Activated naive CD4-positive, alpha-beta T cell treated with anti-CD3 and anti-CD28 coated beads, Interleukin-2, amount 50 U/mL, for 72 hours (primary cell): ENCODE measurements at places on chromosomes 7 and 10.

DNA sequence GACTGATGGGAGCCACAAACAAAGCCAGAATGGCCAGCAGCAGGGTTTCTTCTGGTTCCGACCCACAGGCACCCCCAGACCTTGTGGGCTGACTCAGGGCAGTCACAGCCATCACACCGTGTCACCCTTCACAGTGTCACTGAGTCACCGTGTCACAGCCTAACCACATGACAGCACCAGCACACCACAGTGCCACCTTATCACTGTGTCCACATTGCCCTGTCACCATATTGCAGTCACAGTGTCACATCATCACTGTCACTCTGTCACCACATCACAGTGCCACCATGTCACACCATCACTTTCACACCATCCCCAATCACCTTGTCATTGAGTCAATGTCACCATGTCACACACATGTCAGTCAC is 77.0 kb downstream of the OAT start:
- no peak for DNase-seq

DNA sequence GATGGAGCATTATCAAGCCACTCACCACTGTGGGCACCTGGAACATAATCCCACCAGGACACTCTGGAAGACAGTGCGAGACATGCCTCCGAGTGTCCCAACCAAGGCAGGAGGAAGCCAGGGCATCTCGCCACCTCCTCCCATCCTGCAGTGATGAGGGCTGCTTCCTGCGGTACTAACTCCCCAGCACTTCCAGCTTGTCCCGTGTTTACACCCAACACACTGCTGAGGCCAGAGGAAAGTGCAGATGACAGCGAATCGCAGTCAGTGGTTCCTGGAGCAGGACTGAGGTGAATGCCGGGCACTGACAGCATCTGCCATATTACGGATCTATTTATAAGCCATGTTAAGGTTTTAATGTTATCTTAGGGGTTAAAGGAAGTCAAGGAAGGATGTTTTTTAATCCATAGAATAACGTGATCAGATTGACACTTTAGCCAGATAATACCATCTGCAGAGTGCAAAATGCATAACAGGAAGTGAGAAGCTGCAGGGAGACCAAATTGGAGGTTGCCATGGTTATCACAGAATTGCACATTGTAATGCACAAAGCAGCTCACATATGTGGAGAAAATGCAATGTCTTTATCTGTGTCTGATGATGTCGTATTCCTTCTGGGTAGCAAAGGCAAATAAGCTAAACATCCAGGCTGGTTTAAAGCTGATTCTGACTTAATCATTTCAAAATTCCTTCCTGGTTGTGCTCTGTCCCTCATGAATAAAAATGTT is 314.1 kb upstream of the C7orf33 start:
- DNase-seq: no peak

GRCh38 chr10:36675458-36675880 is 449.9 kb upstream of the ANKRD30A start:
- no peak for DNase-seq

GRCh38 chr7:96527133-96527827 is 182.4 kb downstream of the SEM1 start:
- no peak for DNase-seq

GRCh38 chr10:91974960-91975359 is 51.4 kb downstream of the BTAF1 start:
- no peak for DNase-seq

DNA sequence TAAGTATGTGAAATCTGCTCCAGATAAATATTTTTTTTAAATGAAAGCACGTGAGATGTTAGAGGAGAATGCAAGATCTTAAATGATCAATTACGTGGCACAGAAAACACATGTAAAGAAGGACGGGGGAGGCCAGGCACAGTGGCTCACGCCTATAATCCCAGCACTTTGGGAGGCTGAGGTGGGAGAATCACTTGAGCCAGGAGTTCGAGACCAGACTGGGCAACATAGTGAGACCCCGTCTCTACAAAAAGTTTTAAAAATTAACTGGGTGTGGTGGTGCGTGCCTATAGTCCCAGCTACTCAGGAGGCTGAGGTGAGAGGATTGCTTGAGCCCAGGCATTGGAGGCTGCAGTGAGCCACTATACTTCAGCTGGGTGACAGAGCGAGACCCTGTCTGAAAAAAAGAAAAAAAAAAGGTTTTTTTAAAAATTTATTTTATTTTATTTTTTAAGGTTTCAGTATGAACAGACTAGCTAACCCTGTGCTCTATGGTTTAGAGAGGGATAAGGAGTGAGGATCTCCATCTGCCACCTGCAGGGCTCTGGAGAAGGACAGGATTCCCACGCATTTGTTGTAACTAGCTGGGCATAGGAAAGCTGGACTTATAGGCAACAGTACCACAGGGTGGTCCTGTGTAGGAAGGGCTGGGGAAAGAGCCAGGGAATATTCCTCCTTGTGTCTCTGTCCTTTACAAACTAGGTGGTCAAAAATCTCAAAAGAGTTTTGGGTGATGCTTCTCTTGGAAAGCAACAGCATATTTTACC is 113.2 kb downstream of the SPAG6 start:
- no peak for DNase-seq

DNA sequence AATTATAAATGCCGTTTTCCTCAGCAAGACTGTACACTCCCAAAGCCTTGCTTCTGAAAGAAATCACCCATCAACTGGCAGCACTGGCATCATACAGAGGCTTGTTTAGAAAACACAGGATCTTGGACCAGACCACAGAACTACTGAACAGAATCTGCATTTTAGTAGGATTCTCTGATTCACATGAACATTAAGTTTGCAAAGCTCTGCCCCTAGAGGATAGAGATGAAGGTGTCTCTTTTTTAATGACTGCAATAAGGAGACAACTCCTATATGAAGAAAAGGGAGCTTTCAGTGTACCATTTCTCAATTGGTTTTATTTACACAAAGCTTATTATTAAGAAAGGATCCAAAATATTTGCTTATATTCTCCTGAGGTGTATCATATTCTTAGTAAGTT is 172.7 kb downstream of the AGMO start:
- no peak for DNase-seq

DNA sequence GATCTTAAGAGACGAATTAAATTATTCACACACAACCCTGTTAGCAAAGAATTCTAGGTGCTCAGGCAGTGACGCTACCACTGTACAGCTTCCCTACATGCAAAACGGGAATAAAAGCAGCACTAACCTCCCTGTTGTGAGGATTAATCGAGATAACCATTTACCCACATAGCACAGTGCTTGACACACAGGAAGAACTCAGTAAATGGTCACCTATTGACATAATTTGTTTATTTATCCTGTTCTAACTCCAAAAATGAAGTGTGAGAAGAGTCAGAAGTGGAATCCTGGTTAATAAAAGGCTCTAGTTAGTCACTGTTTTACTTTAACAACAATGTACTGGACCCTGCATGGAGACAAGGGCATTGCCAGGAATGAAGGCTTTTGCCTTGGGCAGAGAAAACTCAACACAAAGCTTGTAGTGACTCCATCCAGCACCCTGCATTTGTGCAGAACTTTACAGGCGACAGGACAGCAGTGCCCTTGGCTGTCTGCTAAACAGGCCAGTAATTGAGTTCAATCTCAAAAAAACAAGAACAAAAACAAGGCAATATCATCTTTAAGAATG is 103.8 kb downstream of the SORBS1 start:
- DNase-seq: no peak

GRCh38 chr7:64908358-64908757 is 5.3 kb downstream of the ZNF273 start:
- DNase-seq: no peak

DNA sequence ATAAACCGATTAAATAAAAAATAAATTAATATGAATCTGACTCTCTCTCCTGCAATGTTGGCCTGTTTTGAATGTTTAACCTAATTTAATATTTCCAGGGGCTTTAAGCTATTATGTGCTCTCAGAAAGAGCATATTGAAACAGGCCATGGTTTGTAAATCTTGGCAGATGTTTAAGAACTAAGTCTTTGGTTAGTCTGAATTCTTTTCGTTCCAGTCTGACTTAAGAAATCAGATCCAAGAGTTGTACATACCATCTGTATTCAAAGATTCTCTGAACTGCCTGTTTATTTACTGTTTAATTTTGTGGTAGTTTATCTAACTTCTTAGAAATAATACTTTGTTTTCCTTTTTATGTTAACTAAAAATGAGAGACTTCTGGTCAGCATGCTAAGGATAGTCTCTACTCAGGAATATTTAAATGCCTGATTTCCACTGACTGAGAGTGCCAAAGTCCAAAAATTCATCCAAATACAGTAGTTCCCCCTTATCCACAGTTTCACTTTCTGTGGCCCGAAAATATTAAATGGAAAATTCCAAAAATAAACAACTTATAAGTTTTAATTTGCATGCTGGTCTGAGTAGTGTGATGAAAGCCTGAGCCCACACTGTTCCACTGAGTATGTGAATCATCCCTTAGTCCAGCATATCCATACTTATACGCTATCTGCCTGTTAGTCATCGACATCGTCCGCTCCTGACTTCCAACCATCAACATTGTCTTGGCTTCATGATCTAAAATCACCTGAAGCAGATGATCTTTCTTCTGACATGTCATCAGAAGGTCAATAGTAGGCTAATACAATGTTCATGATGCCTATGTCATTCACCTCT is 238.1 kb upstream of the CSTF2T start:
- no peak for DNase-seq

DNA sequence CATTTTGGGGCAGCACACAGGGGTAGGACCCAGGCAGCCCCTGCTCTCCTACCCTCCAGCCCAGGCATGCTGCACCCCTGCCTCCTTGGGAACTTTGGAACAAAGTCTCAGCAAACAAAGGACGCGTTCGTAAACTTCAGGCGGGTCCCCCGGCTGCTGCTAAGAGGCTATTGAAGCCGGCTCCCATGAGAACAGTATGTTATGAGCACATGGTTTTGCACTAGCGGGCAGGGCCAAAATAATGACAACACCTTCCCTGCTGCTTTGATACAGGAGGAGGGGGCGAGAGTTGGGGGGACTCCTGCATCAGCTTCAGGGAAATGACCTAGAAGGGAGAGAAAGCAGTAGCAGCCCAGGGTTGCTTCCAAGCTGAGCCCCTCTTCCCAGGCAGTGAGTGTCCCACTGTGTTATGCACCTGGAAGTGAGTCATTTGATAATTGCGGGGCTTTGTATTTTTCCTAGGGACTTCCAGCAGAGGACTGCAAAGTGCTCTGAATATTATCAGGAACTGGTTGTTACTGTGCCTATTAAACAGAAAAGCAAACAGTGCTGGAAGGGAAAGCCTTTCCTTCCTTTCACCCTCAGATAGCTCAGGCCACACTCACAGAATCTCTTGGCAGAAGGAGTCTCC is 6.9 kb downstream of the ITPRIP start:
- no peak for DNase-seq

DNA sequence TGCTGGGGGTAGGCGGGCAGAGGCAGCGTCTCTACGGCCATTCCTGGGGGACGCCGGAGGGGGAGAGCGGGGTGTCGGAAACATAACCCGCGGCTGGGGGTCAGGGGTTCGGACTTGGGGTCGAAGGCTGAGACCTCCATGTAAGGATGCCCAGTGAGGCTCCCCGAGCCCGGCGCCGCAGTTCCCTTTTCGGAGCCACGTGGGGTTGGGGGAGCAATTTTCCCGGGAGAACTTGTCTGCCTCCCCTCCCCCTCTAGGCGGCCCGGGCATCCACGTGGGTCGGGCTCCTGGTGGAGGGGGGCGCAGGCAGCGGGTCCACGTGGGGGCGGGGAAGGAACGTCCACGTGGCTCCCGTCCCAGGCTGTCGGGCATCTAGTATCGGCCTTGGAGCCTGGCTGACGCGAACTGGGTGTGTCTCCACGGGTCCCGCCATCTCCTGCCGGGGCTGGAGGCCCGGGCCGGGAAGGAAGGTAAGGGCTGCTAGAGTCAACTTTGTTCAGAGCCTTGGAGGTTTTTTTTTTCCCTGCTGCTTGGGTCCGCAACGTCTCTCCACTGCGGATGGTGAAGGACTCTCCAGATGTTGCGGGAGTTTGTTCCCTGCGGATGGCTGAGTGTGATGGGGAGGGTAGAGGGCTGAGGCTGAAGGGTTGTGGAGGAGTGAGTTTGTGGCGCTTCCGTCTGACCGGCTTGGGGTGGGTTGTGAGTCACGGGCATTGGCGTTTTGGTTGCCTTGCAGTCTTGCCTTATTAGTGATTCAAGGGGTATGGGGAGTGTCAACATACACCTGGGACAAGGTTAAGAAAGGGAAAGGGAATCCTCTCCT is 744 bp downstream of the PPRC1 start:
- peak; percentile 76 for DNase-seq

DNA sequence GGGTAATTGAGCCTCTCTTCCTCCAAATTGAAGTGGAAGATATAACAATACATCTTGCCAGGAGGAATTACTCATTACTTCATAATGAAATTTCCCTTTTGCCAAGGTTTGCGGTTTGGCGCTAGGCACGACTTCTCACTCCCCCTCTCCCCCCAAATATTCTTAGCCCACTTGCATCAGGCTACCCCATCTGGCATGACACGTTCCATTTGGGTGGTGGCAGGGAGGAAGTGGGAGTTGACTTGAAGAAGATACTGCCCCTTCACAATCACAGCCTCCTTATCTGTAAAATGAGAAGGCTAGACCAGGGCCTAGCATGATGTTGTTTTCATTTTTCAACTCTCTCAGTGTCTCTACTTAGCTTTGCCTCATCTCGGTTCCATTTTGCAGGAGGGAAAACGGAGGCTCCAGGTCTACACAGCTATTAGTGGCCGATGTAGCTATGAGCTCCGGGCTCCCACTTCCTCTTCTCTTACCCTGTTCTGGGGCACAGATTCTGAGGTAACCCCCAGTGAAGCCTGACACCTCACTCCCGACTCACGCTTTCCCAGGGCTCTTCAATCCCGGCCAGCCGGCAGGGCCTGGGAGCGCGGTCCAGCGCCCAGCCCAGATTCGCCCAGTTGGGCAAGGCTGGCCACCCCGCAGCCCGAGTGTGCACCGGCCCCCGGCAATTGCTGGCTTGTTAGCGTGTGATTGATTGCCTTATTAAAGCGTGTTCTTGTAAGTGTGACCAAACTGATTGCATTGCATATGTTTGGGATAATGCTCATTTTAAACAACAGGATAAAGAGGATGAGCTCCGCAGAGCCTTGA is 6.5 kb downstream of the EVX1 start:
- DNase-seq: no peak

GRCh38 chr7:120724955-120725354 is 133.0 kb downstream of the TSPAN12 start:
- DNase-seq: no peak

- DNase-seq: peak; percentile 35
Observed at GRCh38 chr10:29948881-29949355, 110.5 kb downstream of the JCAD start.

- no peak for DNase-seq
Observed at GRCh38 chr7:95875519-95875918, 103.2 kb downstream of the DYNC1I1 start.

DNA sequence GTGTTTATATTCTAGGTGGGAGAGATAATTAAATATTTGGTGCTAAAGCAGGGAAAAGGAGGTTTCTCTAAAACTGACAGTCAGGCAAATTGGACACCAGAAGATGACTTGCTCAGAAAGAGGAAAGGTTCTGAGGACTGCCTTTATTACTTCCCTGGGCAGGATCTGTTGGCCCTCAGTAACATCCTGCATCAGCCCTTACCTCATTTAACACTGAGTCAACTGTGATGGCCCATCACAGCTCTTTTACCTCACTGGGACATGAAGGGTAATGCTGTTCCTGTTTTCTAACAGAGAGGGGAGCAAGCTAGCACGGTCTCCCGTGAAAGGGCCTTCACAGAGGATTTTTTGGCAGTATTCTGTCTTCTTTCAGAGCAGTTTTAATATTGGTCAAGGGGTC is 12.0 kb downstream of the PPP1R17 start:
- DNase-seq: no peak

GRCh38 chr10:133257489-133258065 is 19.1 kb downstream of the ADAM8 start:
- no peak for DNase-seq
